Dermis microvascular lymphatic vessel endothelial cell (primary cell): ENCODE measurements at places on chromosomes 4 and X.
A peak's percentile ranks its signal among the peaks of the same experiment; 100 is the strongest.

DNA sequence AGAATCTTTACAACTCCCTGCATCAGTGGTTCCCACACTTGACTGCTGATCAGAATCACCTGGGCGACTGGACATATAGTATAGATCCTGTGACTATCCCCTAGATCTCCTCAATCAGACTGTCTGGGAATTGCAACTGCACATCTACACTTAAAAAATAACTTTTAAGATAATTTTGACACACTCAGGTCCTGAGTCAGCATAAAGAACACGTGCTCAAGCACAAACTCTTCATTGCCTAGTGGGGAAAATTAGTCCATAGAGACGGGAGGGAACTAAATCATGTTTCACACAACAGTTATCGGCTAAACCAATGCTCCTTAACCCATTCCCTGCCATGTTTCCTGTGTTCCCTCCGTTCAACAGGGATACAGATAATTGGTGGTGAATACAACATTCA is 243.5 kb upstream of the FGF13 start:
- no peak for DNase-seq

DNA sequence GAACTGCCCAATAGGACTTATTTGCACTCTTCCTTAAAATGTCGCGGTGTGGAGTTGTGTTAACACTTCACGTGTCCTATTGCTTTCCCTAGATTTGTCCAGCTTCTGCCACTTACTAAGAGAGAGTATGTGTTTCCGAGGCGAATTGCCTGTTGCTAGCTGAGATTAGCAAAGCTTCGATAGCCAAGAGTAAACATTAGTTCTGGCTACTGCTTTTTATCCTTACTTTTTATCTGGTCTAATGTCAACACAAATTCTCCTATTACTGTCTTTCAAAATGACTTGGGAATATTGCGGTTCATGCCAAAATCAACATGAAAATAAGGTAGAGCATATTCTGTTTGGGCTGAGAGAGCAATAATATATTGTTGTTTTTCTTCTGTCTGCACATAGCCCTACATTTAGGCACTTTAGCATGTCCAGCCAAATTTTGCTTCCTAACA is 90.4 kb upstream of the VEGFC start:
- DNase-seq: peak; percentile 41

DNA sequence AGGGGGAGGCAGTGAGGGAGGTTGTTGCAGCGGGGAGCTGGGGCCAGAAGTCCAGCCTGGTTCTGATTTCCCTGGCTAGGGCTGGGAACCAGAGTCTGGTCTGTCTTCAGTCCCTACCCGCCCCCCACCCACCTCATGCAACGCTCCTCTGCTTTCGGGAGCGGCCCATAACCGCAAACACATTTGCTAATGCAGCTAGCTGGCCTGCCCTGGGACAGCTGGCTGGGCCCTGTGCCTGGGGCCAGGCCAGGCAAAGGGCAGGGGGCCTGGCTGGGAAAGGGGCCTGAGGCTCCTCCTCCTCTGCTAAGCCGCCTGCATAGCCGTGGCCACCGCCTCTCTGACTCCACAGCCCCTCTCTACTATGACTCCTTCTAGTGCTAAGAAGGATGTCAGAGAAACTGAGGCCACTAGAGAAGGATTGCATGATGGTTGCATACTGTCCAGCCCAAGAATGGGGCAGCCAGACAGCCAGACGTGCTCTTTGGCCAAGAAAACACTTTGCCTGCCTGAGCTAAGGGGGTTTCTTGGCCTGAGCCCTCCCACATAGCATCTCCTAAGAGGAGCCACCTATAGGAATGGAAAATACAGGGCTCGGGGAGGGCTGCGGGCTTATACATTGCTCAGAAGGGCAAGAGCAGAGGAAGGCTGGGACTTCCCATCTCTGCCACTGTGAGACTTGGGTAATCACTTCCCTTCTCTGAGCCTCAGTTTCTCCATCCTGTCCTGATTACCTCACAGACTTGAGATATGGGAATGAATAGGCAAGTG is 76.9 kb downstream of the PJA1 start:
- no peak for DNase-seq

- no peak for DNase-seq
These were observed 81.9 kb downstream of the FAM114A1 start for GRCh38 chr4:38949411-38950051.

DNA sequence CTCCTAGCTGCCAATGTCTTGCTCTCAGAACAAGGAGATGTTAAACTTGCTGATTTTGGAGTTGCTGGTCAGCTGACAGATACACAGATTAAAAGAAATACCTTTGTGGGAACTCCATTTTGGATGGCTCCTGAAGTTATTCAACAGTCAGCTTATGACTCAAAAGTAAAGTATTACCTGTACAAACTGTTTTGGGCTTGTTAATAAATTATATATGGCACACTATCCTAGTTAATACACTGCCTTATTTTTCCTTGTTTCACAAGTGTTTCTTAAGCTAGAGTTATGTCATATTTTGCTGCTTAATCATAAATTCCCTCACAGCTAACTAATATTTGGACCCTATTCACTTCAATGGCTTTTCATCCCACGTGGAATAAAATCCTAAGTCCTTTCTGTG is 45.3 kb downstream of the STK26 start:
- no peak for DNase-seq

- DNase-seq: peak; percentile 7
These were observed 70.6 kb downstream of the AR start for GRCh38 chrX:67614423-67614822.

- DNase-seq: peak; percentile 43
These were observed 31.5 kb downstream of the PRPS1 start for GRCh38 chrX:107659768-107660167.

DNA sequence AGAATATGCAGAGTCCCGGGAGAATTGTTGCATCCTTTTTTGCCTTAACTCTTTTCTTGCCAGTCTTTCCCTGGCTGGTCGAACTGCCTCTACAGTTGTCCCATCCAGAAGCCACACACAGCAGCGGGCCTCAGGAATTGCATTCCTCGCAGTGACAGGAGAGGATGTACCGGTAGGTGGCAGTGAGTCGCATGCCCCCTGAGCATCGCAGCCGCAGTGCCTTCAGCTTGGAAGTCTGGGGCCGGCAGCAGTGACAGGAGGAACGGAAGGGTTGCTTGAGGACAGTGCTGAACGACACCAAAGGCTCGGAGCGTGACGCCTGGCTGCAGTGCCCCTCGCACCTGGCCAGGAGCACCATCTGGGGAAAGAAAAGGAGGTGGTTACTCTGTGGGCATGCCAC is 23.5 kb downstream of the NDP start:
- peak; percentile 18 for DNase-seq

DNA sequence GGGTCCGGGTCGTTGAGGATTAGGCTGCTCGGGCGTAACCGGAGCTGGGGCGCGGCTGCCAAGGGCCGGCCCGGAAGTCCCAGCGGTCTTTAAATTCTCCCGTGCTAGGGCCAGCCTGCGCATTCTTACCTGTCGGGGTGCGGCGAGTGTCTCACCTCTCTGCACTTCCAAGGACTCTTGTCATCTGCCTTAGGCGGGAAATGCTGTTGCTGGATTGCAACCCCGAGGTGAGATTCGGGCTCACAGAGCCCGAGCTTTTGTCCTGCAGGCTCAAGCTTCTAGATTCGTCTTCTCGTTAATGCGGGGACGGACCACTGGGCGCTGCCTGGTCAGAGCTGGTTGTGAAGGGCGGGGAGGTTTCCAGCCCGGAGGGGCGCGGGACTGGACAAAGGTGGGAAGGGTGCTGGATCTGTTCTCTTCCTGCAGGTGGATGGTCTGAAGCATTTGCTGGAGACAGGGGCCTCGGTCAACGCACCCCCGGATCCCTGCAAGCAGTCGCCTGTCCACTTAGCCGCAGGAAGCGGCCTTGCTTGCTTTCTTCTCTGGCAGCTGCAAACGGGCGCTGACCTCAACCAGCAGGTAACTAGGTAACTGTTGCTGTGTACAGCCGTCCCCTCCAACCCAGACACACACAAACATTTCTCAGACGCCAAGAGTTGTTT is at the start of gene ANKRD37:
Gene ANKRD37, plus strand, starts transcription at position 118 of the 662 bp plus-strand sequence. Its CDS starts 83 bp downstream, at position 201.
- DNase-seq: peak; percentile 88

DNA sequence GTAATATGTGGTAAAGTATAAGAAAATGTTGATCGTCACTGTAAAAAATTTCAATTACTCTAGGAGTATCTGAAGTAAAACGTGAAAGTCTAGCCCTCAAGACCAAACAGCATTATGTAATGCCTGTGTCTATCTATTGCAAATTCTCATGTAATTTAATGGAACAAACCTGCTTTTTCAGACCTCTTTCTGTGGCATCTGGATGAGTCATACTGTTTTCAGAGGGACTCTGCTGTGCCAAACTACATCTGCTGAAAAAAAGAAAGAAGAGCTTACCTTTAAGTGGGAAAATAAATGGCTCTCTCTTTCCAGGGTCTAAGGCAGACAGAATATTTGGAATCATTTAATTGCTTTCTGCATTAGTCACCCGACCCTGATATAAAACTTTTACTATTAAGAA is 89.8 kb upstream of the ARMCX2 start:
- DNase-seq: peak; percentile 42

- DNase-seq: no peak
These were observed 54.4 kb upstream of the HGFAC start for GRCh38 chr4:3387154-3387942.

DNA sequence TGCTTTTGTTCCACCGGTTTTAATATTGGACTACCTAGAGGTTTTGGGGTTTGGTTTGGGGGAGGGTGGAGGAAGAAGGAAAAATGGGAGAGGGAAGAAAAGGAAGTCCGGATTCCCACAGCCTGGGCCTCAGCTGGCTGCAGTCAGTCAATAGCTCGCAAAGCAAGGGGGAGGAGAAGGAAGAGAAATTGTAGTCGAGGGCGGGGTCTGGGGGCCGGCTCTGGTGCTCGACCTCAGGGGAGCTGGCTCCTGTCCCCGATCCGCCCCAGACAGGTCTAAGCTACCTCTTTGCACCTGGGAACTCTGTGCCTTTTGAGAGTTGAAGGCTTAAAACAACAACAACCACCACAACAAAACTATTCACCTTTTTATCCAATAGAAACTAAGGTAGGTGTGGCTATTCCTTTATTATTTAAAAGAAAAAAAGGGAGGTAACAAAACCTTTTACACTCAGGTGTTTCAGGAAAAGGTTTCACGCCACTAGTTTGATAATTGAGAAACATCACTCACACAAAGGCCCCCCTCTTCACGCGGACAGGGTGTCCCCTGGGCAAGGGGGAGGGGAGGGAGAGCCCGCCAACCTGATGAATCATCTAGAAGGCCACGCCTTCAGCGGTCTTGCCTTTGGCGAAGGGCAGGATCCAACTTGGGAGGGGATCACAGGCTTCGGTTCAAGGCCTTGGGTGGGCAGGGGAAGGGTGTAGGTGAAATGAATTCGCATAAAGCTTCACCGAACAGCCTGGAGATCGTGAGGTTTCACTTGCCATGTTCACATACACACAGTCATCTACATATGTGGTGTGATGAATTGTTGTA is 1.6 kb upstream of the LNX1 start:
- peak; percentile 37 for DNase-seq

- no peak for DNase-seq
These were observed 24.4 kb upstream of the PDE6B start for GRCh38 chr4:600850-601515.
